Left ventricle myocardium inferior (tissue), 1 donor: ENCODE measurements at places on chromosomes 11 and 22. TPM values are rescaled to one million over a fixed set of nuclear protein-coding genes. Genes with fewer than 3 reads are reported as not detected.

CYP2D6 gene
- total RNA-seq, result 0.16 TPM

RIMBP3C gene
- total RNA-seq, result 0.08 TPM

SAA2 gene
- total RNA-seq, result 0.60 TPM

CTNND1 gene
- total RNA-seq, result 58.9 TPM

KRTAP5-7 gene
- total RNA-seq, result not detected

- no peaks in the 10 kb centered on the region for H3K4me1 ChIP-seq
These were observed 12.5 kb downstream of the GDPD5 start for GRCh38 chr11:75513250-75513649.

DNA sequence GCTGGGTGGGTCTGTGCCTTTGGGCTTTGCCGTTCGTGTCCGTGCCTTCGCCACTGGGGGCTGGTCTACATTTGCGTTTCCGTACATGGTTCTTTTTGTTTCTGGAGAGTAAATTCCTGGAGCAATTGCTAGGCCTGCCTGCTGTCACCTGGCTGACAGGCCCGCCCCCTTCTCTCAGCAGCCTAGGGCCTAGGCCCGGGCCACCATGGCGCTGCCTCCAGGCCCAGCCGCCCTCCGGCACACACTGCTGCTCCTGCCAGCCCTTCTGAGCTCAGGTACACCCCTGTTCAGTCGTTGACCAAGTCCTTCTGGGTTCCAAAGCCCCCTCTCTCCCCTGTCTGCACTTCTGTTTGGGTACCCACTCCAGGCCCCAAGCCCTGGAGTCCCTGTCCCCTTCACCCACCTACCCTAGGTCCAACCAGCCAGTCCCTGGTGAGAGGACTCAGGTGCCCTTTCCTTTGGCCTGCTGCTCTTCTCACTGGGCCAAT lies 649 bp downstream of the TMEM25 start:
- H3K4me3 ChIP-seq, result peak overlapping the region; percentile 84
- peak overlapping the region; percentile 79 for H3K27ac ChIP-seq
- no peak for DNase-seq
- H3K4me1 ChIP-seq, result peaks cover 28% of the 10 kb centered on the region
- no peaks in the 10 kb centered on the region for H3K36me3 ChIP-seq
- no peaks in the 10 kb centered on the region for H3K27me3 ChIP-seq

DNA sequence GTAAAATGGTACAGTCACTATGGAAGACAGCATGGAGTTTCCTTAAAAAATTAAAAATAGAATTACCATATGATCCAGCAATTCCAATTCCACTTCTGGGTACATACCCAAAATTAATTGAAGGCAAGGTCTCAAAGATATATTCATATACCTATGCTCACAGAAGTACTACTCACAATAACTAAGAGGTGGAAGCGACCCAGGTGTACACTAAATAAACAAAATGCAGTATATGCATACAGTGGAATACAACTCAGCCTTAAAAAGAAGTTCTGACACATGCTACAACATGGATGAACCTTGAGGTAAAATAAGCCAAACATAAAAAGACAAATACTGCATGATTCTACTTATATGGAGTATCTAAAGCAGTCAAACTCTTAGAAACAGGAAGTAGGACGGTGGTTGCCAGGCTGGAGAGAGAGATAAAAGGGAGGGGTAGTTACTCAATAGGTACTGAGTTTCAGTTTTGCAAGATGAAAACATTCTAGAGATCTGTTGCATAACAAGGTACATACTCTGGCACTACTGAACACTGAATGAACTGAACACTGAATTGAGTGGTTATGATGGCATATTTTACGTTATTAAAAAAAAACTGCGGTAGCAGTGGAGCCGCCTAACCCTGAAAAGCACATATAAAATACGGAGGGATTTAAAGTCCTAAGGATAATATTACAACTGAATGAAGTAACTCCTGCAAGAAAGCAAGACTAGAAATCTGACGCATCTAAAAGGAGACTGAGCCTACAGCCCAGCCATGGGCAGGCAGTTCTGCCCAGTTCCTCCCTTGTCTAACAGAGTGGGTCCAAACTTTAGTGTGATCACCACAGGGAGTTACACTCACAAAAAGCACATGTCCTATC lies 12.8 kb downstream of the DGCR2 start:
- H3K36me3 ChIP-seq, result no peaks in the 10 kb centered on the region
- no peaks in the 10 kb centered on the region for H3K27me3 ChIP-seq
- peak overlapping the region; percentile 27 for H3K27ac ChIP-seq
- no peak overlapping the region for H3K4me3 ChIP-seq

GRCh38 chr11:31625868-31626267 lies 116.3 kb downstream of the ELP4 start:
- no peak overlapping the region for H3K27ac ChIP-seq
- no peaks in the 10 kb centered on the region for H3K27me3 ChIP-seq
- H3K4me3 ChIP-seq, result no peak overlapping the region

GRCh38 chr22:29621761-29622526 lies 18.5 kb downstream of the NF2 start:
- H3K27me3 ChIP-seq, result no peaks in the 10 kb centered on the region
- no peak overlapping the region for H3K4me3 ChIP-seq
- peak overlapping the region; percentile 36 for H3K27ac ChIP-seq
- no peaks in the 10 kb centered on the region for H3K36me3 ChIP-seq

- H3K36me3 ChIP-seq, result no peaks in the 10 kb centered on the region
- H3K27ac ChIP-seq, result peak overlapping the region; percentile 94
- H3K4me1 ChIP-seq, result peaks cover 78% of the 10 kb centered on the region
- peak overlapping the region; percentile 96 for H3K4me3 ChIP-seq
- no peak for DNase-seq
These were observed 2.5 kb downstream of the CELF1 start for GRCh38 chr11:47550288-47551047.

DNA sequence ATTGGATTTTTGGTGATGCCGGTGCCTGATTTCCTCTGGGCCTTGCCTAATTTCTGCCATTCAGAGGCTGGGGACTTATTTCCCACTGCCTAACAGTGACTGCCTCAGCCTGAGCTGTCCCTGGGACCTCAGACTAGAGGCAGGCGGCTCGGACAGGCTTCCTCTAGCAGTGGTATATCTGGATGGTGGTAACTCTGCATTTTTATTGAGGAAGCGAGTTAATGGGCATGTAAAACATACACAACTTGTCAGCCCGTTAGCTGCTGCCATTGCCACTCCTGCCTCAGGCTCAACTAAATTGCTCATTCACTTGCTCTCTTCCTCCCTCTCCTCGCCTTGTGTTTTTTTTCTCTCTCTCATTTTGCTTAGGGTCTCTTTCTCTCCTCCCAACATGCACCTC lies 561.6 kb downstream of the BUD13 start:
- H3K36me3 ChIP-seq, result no peaks in the 10 kb centered on the region
- DNase-seq, result no peak
- no peak overlapping the region for H3K27ac ChIP-seq
- no peak overlapping the region for H3K4me3 ChIP-seq
- no peaks in the 10 kb centered on the region for H3K4me1 ChIP-seq
- peaks cover 43% of the 10 kb centered on the region for H3K27me3 ChIP-seq

DNA sequence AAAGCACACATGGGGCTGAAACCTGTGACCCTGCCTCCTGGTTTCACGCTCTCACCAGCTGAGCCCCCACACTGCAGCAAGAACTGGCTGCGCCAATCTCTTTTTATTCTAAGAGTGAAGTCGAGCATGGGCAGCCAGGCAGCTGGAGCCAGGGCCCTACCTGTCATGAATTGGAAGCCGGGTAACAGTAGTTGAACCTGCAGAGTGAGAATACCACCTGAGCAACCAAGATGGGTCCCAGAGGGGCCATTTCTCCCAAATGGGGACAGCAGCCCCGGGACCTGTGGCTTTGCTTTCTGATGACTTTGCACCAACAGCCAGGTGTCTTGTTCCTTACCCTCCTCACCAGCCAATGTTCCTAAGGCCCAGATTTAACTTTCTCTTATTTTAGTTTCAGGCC lies 178.9 kb downstream of the GRIK4 start:
- no peak overlapping the region for H3K4me3 ChIP-seq
- H3K27me3 ChIP-seq, result peaks cover 67% of the 10 kb centered on the region
- H3K4me1 ChIP-seq, result no peaks in the 10 kb centered on the region
- H3K36me3 ChIP-seq, result no peaks in the 10 kb centered on the region
- no peak for DNase-seq

- no peaks in the 10 kb centered on the region for H3K4me1 ChIP-seq
- DNase-seq, result no peak
- no peak overlapping the region for H3K4me3 ChIP-seq
- H3K27me3 ChIP-seq, result no peaks in the 10 kb centered on the region
These were observed 31.8 kb upstream of the GUCY1A2 start for GRCh38 chr11:107050121-107050520.

- peak overlapping the region; percentile 7 for H3K4me3 ChIP-seq
- peaks cover 67% of the 10 kb centered on the region for H3K4me1 ChIP-seq
- no peak for DNase-seq
- no peaks in the 10 kb centered on the region for H3K36me3 ChIP-seq
- peak overlapping the region; percentile 95 for H3K27ac ChIP-seq
- H3K27me3 ChIP-seq, result no peaks in the 10 kb centered on the region
These were observed 34.3 kb downstream of the ETS1 start for GRCh38 chr11:128552783-128553661.

- no peaks in the 10 kb centered on the region for H3K36me3 ChIP-seq
- peaks cover 67% of the 10 kb centered on the region for H3K27me3 ChIP-seq
- H3K4me3 ChIP-seq, result peak overlapping the region; percentile 68
These were observed 5.6 kb upstream of the ZBED4 start for GRCh38 chr22:49847751-49848689.

- H3K4me1 ChIP-seq, result no peaks in the 10 kb centered on the region
- no peak overlapping the region for H3K27ac ChIP-seq
- DNase-seq, result no peak
- no peak overlapping the region for H3K4me3 ChIP-seq
- H3K27me3 ChIP-seq, result no peaks in the 10 kb centered on the region
These were observed 725.8 kb upstream of the RAG2 start for GRCh38 chr11:37323843-37324242.

- no peak overlapping the region for H3K27ac ChIP-seq
- no peak overlapping the region for H3K4me3 ChIP-seq
- H3K36me3 ChIP-seq, result no peaks in the 10 kb centered on the region
These were observed 1342.7 kb upstream of the TENM4 start for GRCh38 chr11:80783561-80783960.
